ENCODE measurements at places on chromosomes 1 and 21. TPM values are rescaled to one million over a fixed set of nuclear protein-coding genes. Genes with fewer than 3 reads are reported as not detected.
A peak's percentile ranks its signal among the peaks of the same experiment; 100 is the strongest.

- no peak for DNase-seq
- H3K27me3 ChIP-seq = no peaks in the 10 kb centered on the region
- no peak overlapping the region for H3K4me3 ChIP-seq
- H3K27ac ChIP-seq = peak overlapping the region; percentile 1
- no peaks in the 10 kb centered on the region for H3K36me3 ChIP-seq
Observed at GRCh38 chr1:184608581-184608980, 146.1 kb downstream of the EDEM3 start.

DNA sequence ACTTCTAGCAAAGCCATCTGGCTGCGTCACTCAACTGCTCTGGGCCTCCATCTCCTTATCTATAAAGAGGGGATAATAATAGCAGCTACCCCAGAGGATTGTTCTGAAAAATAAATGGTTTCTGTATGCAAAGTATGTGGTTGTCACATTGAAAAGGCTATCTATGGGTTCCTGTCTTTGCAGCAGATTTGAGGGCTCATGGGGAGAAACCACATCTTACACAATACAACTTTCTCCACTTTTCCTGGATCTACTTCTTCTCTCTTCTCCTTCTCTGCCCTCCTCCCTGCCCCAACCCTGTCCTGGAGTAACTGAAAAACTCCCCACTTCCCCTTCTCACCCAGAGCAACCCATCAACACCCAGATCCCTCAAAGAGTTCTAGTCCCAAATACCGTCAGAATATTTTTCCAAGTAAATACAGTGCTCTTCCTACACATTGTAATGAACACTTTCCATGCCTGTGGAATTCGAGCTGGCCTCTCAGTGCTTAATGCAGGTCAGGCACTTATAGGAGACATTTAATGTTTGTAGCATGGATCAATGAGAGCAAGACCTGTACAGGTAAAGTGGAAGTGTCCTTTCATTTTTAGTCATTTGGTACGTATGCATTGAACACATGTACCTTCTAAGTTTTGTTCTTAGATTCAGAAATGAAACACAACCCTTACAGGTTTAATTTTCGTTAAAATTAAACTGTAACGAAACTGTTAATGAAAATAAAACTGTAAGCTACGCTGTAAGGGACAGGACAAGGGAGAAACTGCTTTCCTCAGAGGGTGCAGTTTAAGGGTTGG, 131.9 kb downstream of the AK5 start:
- H3K27me3 ChIP-seq = no peaks in the 10 kb centered on the region
- H3K27ac ChIP-seq = no peak overlapping the region
- H3K4me3 ChIP-seq = no peak overlapping the region
- H3K4me1 ChIP-seq = no peaks in the 10 kb centered on the region
- DNase-seq = no peak
- H3K36me3 ChIP-seq = no peaks in the 10 kb centered on the region

- H3K27ac ChIP-seq = no peak overlapping the region
- DNase-seq = no peak
- H3K4me3 ChIP-seq = no peak overlapping the region
Observed at GRCh38 chr1:82392513-82392912, 591.8 kb downstream of the ADGRL2 start.

- no peak overlapping the region for H3K27ac ChIP-seq
- no peak for DNase-seq
- no peaks in the 10 kb centered on the region for H3K27me3 ChIP-seq
- H3K36me3 ChIP-seq = peaks cover 9% of the 10 kb centered on the region
- peaks cover 12% of the 10 kb centered on the region for H3K4me1 ChIP-seq
- H3K4me3 ChIP-seq = no peak overlapping the region
Observed at GRCh38 chr1:9714257-9714718, 62.8 kb downstream of the PIK3CD start.

GRCh38 chr1:19775317-19775716, 24.4 kb downstream of the TMCO4 start:
- H3K36me3 ChIP-seq = peaks cover 6% of the 10 kb centered on the region
- no peaks in the 10 kb centered on the region for H3K27me3 ChIP-seq
- DNase-seq = no peak

DNA sequence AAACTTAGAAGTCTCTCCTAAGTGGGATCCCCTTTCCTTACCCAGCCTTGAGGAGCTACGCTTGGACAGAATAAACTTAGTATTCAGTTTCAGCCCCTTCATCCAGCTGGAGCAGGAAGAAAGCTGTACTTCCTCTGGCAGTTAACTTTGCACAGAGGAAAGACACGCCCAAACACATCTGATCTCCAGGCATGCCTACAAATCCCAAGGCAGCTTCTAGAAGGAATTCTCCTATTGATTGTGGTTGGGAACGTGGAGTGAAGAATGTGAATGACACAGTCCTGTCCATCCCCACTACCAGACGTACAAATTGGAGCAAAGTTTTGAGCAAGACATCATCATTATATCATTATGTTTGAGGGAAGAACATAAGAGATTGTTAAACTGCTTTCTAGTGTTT, 6.6 kb upstream of the AK4 start:
- H3K4me3 ChIP-seq = no peak overlapping the region
- H3K27ac ChIP-seq = no peak overlapping the region
- no peaks in the 10 kb centered on the region for H3K36me3 ChIP-seq
- DNase-seq = no peak
- peaks cover 5% of the 10 kb centered on the region for H3K27me3 ChIP-seq

Gene TYW3
- total RNA-seq = 27.6 TPM

Gene ERO1B
- 16.8 TPM for total RNA-seq
